H4 (cell line): ENCODE measurements at places on chromosomes 13 and 19. TPM values are rescaled to one million over a fixed set of nuclear protein-coding genes. Genes with fewer than 3 reads are reported as not detected.

- DNase-seq = no peak
These were observed 8.3 kb upstream of the METTL21C start for GRCh38 chr13:102702965-102703725.

DNA sequence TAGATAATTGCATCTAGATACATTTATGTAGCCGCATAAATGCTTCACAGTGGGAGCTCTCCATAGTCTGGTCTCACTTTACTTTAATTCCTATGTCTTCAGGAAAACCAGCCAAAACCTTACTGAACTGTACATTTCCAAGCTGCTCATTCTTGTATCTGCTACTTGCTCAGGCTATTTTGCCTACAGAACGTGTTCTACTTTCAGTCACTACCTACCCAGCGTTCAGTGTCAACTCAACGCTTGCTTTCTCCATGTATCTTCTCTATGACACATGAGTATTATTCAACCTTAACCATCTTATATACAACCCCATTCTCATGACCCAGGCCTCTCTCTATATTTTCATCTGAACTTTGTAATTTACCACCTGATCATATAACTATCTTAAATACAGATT, 101.9 kb downstream of the KLF12 start:
- DNase-seq = no peak

DNA sequence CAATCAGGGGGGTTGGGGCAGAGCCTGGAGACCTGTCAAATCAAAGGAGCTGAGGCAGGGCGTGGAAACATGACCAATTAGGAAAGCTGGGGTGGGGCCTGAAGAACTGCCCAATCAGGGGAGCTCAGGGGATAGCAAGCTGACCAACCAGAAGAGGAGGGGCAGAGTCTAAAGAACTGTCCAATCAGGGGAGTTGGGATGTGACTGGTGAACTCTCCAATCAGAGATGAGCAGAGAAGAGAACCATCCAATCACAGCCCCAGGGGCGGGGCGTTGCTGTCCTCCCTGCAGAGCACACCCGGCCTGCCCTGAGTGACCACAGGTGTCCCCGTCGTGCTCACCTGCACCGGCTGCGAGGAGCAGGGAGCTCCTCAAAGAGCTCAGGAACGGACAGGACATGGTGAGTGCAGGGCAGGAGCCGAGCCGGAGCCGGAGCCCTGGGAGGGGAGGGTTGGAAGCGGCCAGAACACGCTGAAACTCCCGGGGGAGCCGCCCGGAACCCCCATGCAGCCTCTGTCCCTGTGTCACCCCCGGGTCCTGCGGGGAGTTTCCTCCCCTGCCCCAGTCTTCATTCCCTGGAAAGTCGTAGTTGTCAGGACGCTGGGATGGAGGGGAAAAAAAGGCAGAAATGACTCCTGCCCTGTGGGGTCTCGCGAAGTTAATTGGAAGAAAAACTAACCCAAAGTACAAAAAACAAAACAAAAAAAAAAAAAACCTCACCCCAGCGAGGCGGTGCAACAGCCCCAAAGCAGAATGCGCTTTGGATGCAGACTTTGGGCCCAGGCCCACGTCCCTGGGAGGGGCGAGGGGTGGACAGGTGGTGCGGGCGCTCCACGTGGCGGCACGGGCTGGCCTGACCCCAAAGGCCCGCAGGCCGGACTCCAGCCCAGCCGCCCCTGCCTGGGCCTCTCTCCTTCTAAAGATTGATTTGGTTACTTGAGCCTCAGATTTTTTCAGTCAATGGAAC, at the start of gene ZNF556:
Gene ZNF556 (plus strand): TSS at position 311 of the 967 bp plus-strand sequence. CDS start 87 bp downstream, at position 398.
- DNase-seq = peak; percentile 19

DNA sequence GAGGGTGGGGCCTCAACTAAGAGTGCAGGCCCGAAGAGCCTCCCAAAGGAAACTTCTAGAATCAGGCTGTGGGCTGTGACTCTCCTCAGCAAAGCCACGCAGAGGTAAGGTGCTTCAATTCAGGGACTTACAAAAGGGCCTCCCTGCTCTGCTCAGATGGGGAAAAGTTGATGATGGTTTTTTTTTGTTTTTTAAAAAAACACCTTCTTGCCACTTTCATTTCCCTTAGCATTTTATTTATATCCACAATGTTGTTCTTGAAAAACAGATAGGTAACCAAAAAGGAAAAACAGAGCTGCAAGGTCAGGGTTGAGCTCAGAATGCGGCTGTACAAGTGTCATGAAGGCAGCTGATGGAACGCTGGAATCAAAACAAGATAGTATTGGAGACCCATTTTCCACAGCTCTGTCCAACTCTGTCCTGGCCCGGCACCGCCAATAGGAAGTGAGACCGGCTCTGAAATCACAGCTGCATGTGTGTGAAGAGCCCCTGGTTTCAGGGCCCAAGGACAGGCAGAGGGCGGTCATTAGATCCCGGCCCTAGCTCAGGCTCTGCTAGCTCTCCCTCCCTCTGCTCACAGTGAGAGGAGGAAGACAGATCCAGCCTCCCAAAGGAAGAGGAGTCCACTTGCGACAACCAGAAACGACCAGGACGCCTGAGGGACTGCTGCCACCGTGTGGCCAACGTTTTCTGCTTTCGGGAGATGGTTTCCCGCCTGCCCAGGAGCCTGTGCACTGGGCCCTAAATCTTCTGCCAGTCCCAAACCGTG, 58.3 kb downstream of the KLF2 start:
- peak; percentile 84 for DNase-seq

GRCh38 chr13:41312176-41312500, 1.1 kb downstream of the NAA16 start:
- DNase-seq = no peak

- DNase-seq = no peak
These were observed 2.2 kb upstream of the EID2 start for GRCh38 chr19:39542206-39542605.

DNA sequence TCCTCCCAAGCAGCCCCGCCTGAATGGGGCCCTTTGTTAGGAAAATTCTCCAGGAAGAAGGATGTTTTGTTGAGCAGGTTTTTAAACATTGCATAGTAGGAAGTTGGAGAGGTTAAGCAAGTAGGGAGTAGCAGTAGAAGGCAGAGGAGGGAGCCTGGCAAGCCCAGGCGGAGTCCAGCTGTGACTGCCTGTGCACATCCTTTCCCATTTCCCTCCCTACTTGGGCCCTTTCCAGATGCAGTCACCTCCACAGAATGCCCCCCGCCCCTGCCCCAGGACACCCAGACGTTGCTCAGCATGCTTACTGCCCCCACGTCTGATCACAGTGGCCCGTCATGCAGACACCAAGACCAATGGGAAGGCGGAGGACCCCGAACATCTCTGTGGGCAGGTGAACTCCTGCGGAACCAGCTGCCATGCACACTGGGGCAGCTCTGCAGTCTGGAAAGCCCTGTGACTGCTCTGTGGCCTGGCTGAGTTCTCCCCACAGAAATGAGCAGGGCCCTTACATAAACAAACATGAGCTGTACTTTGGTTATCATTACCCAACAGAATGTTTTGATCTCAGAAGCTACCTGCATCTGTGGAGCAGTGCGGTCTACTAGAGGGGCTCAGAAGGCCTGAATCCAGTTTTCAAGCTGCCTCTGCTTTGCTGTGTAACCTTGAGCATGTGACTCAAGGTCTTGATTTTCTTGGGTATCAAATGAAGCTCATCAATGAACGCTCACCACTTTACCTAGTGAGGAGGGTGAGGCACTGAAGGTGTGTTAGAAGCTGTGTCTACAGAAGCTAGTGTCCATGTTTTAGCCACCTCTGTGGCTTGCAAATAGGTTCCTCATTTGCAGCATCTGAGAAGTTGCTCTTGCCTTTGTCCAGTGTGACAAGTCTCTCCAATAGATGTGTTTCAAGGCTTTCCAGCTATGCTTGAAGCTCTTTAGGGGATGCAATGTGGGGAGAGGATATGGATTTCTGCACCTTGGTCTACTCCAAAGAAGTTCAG, 84.2 kb downstream of the TNFRSF19 start:
- peak; percentile 8 for DNase-seq

DNA sequence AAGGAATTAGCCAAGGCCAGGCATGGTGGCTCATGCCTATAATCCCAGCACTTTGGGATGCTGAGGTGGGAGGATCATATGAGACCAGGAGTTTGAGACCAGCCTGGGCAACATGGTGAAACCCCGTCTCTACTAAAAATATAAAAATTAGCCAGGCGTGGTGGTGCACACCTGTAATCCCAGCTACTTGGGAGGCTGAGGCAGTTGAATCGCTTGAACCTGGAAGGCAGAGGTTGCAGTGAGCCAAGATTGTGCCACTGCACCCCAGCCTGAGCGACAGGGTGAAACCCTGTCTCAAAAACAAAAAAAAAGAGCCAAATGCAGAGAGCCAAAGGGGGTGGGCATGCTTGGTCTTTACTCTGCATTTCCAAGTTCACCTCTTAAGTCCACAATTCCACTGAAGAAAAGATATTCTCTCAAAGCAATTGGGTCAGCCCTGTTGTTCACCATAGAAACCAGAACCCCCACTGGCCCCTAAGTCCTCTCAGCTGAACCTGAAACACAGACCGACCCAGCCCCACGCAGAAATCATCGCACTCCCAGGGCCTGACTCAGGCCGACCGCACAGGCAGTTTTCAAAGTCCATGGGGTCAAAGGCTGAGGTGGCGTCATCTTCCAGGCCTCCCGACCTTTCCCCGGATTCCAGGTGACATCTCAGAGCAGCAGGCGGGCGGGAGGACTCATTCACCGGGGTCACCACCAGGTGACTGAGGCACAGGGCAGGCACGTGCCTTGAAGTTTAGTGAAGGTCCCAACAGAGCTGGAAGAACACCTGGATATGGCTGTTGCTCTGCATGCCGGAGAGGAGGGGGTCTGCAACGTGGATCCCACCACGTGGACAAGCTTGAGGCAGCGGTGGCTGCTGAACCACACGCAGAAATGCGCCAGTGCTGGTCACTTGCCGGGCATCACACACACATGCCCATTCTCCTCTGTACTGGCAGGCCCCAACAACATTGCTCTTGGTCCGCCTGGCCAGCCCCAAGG, 33.1 kb downstream of the SLC25A42 start:
- no peak for DNase-seq

DNA sequence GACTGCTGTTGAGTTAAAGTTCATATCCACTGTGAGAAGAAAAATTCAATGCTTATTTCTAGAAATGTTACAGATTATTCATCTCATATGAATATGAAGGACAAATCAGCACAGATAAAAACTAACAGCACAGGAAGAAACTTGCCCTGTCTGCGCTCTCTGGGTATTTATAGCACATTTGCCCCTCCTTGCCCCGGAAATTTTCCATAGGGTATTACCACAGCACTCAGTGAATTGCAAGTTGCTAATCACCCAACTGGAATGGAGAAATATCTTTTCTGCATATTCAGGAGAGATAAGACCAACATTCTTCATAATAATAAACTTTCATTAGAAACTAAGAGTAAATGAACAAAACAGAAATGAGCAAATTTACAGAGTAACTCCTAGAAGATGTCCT, 318.0 kb upstream of the KLF12 start:
- DNase-seq = no peak

DNA sequence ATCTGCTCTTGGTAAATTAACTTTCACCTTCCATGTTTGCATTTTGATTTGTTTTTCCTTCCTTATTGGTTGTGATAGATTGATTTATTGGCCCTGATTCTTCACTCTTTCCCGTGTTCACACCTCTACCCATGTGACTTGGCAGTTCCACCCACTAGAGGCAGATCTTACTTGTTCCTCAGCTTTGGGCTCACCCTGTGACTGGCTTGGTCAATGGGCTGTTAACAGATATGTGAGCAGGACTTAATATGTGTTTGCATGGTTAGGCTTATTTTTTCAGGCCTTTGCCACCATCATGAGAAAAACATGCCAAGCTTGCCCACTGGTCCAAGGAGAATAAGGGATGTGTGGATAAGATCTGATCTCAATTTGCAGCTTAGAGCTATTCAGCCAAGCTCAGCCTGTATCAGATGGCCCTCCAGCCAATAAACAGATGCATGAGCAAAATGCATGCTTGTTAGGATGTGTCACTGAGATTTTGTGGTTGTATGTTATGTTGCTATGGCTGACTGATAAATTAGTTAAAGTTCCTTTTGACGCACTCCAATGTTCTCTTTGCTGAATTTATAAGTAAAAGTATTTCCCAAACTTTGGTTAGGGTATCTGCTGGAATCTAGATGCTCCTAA, 48.0 kb downstream of the RGCC start:
- peak; percentile 8 for DNase-seq

GRCh38 chr19:12834566-12834943, at the start of gene RTBDN:
RTBDN (minus strand) TSS chr19:12834579; CDS start chr19:12829979, 4,600 bp downstream.
- peak; percentile 9 for DNase-seq

GRCh38 chr13:40974460-40975407, 44.4 kb downstream of the ELF1 start:
- peak; percentile 23 for DNase-seq

- no peak for DNase-seq
These were observed 276.0 kb downstream of the FOXO1 start for GRCh38 chr13:40390401-40390916.

DNA sequence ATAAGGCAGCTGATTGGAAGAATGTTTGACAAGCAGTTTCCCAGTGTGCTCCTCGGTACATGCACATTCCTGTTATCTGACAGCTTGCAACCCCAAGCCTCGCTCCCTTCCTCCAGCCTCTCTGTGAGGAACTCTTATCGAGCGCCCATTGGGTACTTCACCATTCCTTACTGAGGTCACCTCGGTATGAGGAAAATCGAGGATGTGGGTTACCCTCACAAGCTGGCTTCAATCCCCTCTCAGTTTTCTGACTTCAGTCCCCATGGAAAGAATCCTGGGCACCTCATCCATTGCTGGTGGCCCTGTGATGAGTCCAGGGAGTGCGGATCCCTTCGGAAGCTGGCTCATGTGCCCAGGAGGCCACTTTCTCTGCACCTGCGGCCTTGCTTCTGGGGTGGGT, 17.3 kb downstream of the TEX29 start:
- DNase-seq = no peak

- DNase-seq = no peak
These were observed 346.4 kb downstream of the FGF9 start for GRCh38 chr13:22017226-22017625.

The RYR1 gene
- total RNA-seq = not detected in 2 replicates

The ZNF112 gene
- 1.2 and 2.7 TPM in 2 replicates for total RNA-seq
